NCI-H1694 treated with DMSO at 0.1 percent for 48 hours (cell line): ENCODE measurements at places on chromosomes 4 and X.

DNA sequence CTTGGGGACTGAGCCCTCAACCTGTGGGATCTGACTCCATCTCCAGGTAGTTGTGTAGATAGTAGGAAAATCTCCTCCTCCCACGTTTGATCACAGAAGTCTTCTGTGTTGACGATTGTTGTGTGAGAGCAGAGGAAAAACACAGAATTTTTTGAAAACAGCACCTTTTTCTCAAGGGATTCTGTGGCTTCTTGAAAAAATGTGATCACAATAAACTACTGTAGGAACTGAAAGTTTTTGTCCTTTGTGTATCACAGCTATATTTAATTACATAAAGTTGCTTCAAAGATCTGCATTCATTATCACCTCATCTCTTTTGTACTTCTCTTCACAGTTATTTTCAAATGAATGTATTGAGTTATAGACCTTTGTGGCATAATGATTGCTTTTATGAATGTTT, 85.1 kb downstream of the AFF1 start:
- no peak for DNase-seq

- no peak for DNase-seq
Measured at GRCh38 chr4:152176627-152177214, 359.2 kb downstream of the FBXW7 start.

DNA sequence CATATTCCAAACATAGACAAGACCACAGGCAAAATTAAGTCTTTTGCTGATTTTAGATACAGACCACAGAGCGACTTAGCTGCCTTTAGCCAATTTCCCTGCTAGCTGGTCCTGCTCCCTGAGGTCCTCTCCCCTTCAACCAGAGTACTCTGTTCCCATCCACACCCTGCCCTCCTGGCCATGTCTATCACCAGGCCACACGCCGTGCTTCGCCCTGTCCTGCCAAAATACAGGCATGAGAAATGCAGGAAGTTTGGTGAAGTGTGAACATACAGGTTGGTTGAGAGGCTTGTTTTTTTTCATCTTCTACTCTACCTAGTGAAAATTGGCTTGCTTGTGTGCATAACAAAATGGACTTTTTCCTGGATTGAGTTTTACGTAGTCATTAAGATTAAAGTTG, 226.2 kb upstream of the TENM3 start:
- no peak for DNase-seq

- no peak for DNase-seq
Measured at GRCh38 chrX:154457491-154458115, 478 bp upstream of the PLXNA3 start.

GRCh38 chr4:2417226-2417764, 1.1 kb downstream of the ZFYVE28 start:
- no peak for DNase-seq

- DNase-seq, result no peak
Measured at GRCh38 chrX:150499240-150499639, 69.2 kb upstream of the MTM1 start.

DNA sequence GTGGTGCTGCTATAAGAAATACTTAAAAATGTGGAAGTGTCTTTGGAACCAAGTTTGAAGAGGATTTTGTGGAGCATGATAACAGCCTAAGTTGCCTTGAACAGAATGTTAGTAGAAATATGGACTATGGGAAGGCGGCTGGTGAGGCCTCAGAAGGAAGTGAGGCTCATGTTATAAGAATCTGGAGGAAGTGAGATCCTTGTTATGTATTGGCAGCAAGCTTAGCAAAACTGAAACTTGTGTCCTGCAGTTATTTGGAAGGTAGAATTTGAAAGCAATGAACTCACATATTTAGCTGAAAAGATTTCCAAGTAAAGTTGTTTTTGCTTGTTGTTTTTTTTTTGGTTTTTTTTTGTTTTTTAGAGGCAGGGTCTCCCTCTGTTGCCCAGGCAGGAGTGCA, 13.6 kb upstream of the MED14 start:
- no peak for DNase-seq

- DNase-seq, result no peak
Measured at GRCh38 chrX:36573720-36574119, 434.4 kb upstream of the FAM47C start.

DNA sequence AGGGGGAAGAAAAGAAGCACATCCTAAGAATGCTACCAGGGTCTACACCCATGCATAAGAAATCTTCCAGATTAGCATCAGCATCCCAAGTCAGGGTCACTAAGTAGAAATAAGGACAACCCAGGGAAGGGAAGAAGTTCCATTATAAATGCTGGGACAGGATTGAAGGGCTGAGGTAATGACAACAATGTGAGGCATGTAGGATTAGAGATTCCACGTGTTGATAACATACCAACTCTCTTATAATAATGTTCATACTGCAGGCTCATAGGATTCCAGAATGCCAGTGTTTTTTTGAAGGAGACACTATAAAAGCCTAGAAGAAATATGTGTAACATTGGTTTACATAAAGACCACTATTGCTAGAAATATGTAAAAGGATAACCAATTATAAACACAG, 201.2 kb downstream of the MID1IP1 start:
- no peak for DNase-seq

GRCh38 chr4:37922328-37922727, 31.4 kb downstream of the TBC1D1 start:
- no peak for DNase-seq

- no peak for DNase-seq
Measured at GRCh38 chr4:14375816-14376215, 626.5 kb upstream of the CPEB2 start.

GRCh38 chr4:184453365-184454160, 20.8 kb downstream of the IRF2 start:
- DNase-seq, result no peak

- DNase-seq, result no peak
Measured at GRCh38 chr4:176563591-176563990, 229.1 kb downstream of the VEGFC start.

DNA sequence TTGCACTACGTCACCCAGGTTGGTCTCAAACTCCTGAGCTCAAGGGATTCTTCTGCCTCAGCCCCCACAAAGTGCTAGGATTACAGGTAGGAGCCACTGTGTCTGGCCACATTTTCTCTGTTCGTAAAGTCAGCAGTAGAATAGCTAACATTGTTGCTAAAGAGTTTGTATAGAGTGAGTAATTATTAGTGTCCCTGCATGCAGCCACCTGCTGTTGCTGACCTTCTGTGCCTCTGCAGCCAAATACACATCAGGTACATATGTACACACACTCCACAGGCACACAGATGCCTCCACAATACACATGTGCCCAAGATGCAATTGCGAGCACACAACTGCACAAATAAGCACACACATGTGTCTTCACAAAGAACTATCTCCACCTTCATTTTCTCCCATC, 10.9 kb downstream of the DRD5 start:
- DNase-seq, result no peak
